Activated CD4-positive, alpha-beta T cell treated with anti-CD3 and anti-CD28 coated beads for 36 hours (primary cell): ENCODE measurements at places on chromosomes 13 and 19.
A peak's percentile ranks its signal among the peaks of the same experiment; 100 is the strongest.

DNA sequence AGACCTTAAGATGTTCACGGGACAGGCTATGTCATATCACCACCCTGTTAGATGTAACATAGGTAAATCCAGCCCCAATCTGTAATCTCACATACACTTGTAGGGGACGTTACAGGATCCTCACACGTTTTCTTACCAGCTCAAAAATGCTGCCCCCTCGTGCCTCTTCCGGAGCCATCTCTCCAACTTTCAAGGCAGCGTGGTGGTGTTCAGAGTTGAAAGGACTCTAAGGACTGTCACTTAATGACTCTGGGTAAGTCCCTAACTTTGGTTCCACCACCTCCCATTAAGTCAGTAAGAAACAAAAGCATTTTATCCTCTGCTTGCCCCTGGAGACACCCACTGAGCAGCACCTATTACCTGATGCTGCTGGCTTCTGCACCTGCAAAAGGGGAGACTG lies 4.4 kb downstream of the MED26 start:
- no peak overlapping the region for H3K4me3 ChIP-seq
- no peak for DNase-seq
- H3K27me3 ChIP-seq: no peaks in the 10 kb centered on the region
- H3K4me1 ChIP-seq: peaks cover 56% of the 10 kb centered on the region

DNA sequence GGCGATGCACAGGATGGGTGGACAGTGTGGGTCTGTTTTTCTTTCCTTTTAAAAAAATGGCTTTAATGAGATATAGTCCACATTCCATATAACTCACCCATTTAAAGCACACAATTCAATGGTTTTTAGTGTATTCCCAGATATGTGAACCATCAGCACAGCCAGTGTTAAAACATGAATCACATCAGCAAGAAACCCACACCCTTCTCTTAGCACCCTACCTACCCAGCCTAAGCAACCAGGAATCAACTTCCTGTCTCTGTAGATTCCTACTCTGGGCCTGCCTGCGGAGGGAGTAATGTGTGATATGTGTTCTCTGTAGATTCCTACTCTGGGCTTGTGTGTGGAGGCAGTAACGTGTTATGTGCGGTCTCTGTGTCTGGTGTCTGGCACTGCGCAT lies 11.9 kb downstream of the TMEM255B start:
- no peaks in the 10 kb centered on the region for H3K36me3 ChIP-seq
- H3K27me3 ChIP-seq: peaks cover 1% of the 10 kb centered on the region
- peak overlapping the region; percentile 11 for H3K27ac ChIP-seq

DNA sequence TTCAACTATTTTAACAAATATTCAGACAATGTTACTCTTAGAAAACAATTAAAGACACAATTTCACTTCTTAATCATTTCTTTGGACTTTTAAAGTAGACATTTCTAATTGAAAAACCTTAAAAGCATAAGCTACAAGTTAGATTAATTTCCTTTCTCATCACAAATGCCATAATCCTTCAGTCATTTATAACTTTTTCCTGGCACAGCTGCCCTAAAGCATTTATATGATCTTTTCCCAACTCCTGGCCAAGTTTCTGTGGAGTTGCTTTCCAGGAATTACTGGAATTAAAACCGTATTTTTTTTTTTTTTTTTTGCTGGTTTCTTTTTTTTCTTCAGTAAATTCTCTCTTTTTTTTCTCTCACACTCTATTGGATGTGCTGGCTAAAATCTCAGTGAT lies 615.9 kb downstream of the TBC1D4 start:
- H3K4me3 ChIP-seq: no peak overlapping the region
- DNase-seq: no peak
- H3K36me3 ChIP-seq: no peaks in the 10 kb centered on the region
- H3K27ac ChIP-seq: no peak overlapping the region

DNA sequence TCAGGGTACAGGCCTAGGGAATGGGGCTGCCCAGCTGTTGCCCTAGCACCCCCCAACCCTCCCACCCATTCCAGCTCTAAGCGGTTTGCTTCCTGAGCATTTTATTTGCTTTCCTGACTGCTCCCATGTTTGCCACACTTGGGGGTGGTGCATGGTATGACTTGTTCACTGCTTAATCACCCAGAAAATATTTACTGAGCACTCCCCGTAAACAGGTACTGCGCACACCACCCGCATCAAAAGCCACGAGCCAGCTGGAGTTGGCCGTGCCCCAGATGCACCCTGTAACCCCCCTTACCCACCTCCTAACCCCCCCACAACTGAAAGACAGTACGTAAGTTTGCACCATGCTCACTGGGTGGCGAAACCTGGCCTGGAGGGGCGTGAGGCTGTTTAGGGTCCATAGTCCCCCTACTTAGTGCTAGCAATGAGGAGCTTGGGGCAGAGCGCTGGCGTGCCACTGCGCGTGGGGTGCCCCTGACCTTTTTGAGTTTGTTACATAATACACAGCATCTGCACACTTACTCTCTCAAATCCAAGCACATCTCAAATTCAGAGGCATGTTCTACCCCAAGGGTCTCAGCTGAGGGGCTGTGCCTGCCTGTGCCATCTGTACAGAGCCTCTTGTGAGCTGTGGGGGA lies 29.8 kb downstream of the DPF1 start:
- peaks cover 7% of the 10 kb centered on the region for H3K4me1 ChIP-seq
- peaks cover 10% of the 10 kb centered on the region for H3K36me3 ChIP-seq
- no peak for DNase-seq
- H3K27ac ChIP-seq: no peak overlapping the region

DNA sequence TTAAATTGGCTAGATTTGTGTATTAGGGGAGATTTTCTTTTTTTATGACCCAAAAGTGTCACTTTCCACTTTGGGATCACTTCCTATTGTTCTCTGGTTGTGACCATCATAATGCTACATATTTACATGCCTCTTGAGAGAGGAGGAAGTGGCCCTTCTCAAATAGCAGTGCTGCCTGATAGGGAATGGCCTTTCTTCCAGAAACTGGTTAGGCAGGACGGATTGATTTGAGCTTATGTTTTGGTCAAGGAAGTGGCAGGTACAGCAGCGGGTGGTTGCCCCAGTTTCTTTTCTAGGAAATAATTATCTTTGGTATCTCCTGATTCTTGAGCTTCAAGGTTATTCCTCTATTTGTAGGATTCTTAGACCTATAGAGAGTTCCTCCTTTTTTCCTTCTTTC lies 21.9 kb upstream of the WTIP start:
- no peaks in the 10 kb centered on the region for H3K27me3 ChIP-seq
- H3K36me3 ChIP-seq: peaks cover 64% of the 10 kb centered on the region
- no peak for DNase-seq
- no peak overlapping the region for H3K4me3 ChIP-seq

GRCh38 chr13:43751624-43752023 lies 35.1 kb downstream of the ENOX1 start:
- peaks cover 1% of the 10 kb centered on the region for H3K4me1 ChIP-seq
- no peak overlapping the region for H3K27ac ChIP-seq
- H3K36me3 ChIP-seq: no peaks in the 10 kb centered on the region
- no peak overlapping the region for H3K4me3 ChIP-seq

- DNase-seq: peak; percentile 25
- H3K27ac ChIP-seq: no peak overlapping the region
- H3K4me3 ChIP-seq: no peak overlapping the region
- peaks cover 41% of the 10 kb centered on the region for H3K27me3 ChIP-seq
- H3K4me1 ChIP-seq: peaks cover 8% of the 10 kb centered on the region
These were observed 87.5 kb downstream of the ING1 start for GRCh38 chr13:110801044-110801443.

DNA sequence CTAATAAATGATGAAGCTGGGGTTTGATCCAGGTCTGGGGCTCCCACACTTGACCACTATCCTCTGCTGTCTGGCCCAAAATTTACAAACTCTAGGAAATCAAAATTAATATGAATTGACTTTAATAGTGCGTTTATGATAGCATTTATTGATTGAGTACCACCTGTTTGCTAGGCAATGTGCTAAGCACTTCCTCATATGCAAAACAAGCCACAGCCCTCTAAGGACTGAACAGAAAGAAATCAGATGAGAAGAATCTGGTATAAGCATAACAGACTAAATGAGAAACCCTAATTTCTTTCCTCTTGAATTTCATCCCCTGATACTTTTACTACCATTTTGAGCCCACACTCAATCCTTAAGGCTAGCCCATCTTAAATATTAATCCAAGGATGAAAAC lies 6.6 kb upstream of the MLNR start:
- peaks cover 15% of the 10 kb centered on the region for H3K27me3 ChIP-seq
- H3K36me3 ChIP-seq: peaks cover 14% of the 10 kb centered on the region
- peaks cover 10% of the 10 kb centered on the region for H3K4me1 ChIP-seq

- peaks cover 4% of the 10 kb centered on the region for H3K4me1 ChIP-seq
- peaks cover 19% of the 10 kb centered on the region for H3K27me3 ChIP-seq
- H3K36me3 ChIP-seq: no peaks in the 10 kb centered on the region
These were observed 25.9 kb downstream of the FAM216B start for GRCh38 chr13:42807241-42807640.

GRCh38 chr13:42547612-42548011 lies 26.3 kb upstream of the TNFSF11 start:
- peaks cover 2% of the 10 kb centered on the region for H3K27me3 ChIP-seq
- H3K27ac ChIP-seq: peak overlapping the region; percentile 43
- peak; percentile 24 for DNase-seq
